ENCODE measurements at places on chromosomes 12 and 14. TPM values are rescaled to one million over a fixed set of nuclear protein-coding genes. Genes with fewer than 3 reads are reported as not detected.

The AGAP2 gene
- 0.23 TPM for total RNA-seq

The PPP1R36 gene
- 0.19 TPM for total RNA-seq

The GPR68 gene
- total RNA-seq = 0.30 TPM

The DCAF4 gene
- 33.2 TPM for total RNA-seq

The MGAT4C gene
- 0.05 TPM for total RNA-seq

The MYH6 gene
- total RNA-seq = 0.10 TPM

The TEX22 gene
- 0.10 TPM for total RNA-seq

The ACIN1 gene
- 79.6 TPM for total RNA-seq

The TMEM132C gene
- total RNA-seq = not detected

The ENDOU gene
- not detected for total RNA-seq

The MMP14 gene
- 0.51 TPM for total RNA-seq

The DLGAP5 gene
- total RNA-seq = 30.7 TPM

The MYO1A gene
- total RNA-seq = 0.34 TPM

The PAX9 gene
- 3.4 TPM for total RNA-seq

The FAM181A gene
- not detected for total RNA-seq

The DPPA3 gene
- not detected for total RNA-seq

The LTA4H gene
- 88.0 TPM for total RNA-seq

The FGF6 gene
- total RNA-seq = not detected

The TCL1B gene
- not detected for total RNA-seq

The RFLNA gene
- total RNA-seq = not detected

The DENND5B gene
- total RNA-seq = 11.8 TPM

The SLC41A2 gene
- 21.1 TPM for total RNA-seq

The SCN8A gene
- 1.6 TPM for total RNA-seq

The ACOT4 gene
- 2.0 TPM for total RNA-seq

The TPPP2 gene
- not detected for total RNA-seq

The SRRM4 gene
- not detected for total RNA-seq

The CMA1 gene
- not detected for total RNA-seq

The PRB3 gene
- not detected for total RNA-seq

The REP15 gene
- 0.30 TPM for total RNA-seq

The POTEM gene
- total RNA-seq = not detected

The TSPAN19 gene
- total RNA-seq = not detected

The KIF5A gene
- 0.20 TPM for total RNA-seq

The CLEC6A gene
- not detected for total RNA-seq

The PTGER2 gene
- total RNA-seq = 3.8 TPM

The NCAPD2 gene
- total RNA-seq = 57.7 TPM

The SERPINA12 gene
- total RNA-seq = not detected

The ASPG gene
- 0.15 TPM for total RNA-seq

The NOS1 gene
- total RNA-seq = 0.43 TPM

The MANSC4 gene
- not detected for total RNA-seq

The BHLHE41 gene
- total RNA-seq = 0.45 TPM

The OR10G3 gene
- total RNA-seq = not detected

The HOXC5 gene
- total RNA-seq = 1.0 TPM

The METTL25 gene
- 2.6 TPM for total RNA-seq
